Kidney glomerular epithelial cell (primary cell): ENCODE measurements at places on chromosomes 7 and 10.
A peak's percentile ranks its signal among the peaks of the same experiment; 100 is the strongest.

GRCh38 chr7:6250364-6250833 lies 22.0 kb downstream of the CYTH3 start:
- DNase-seq: no peak

DNA sequence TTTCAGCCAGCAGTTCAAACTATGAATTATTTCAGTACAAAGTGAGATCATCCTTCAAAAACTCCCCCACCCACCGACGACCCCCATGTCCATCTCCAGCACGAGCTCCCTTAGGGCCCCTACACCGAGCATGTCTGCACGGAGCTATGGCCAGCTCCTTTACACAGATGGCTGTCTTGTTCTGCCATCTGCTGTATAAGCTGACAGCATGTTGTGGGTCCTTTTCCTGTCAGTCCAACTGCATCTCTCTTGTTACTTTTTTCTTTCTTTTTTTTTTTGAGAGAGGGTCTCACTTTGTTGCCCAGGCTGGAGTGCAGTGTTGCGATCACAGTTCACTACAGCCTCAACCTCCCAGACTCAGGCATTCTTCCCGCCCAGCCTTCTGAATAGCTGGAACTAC lies 21.6 kb downstream of the NPC1L1 start:
- no peak for DNase-seq

DNA sequence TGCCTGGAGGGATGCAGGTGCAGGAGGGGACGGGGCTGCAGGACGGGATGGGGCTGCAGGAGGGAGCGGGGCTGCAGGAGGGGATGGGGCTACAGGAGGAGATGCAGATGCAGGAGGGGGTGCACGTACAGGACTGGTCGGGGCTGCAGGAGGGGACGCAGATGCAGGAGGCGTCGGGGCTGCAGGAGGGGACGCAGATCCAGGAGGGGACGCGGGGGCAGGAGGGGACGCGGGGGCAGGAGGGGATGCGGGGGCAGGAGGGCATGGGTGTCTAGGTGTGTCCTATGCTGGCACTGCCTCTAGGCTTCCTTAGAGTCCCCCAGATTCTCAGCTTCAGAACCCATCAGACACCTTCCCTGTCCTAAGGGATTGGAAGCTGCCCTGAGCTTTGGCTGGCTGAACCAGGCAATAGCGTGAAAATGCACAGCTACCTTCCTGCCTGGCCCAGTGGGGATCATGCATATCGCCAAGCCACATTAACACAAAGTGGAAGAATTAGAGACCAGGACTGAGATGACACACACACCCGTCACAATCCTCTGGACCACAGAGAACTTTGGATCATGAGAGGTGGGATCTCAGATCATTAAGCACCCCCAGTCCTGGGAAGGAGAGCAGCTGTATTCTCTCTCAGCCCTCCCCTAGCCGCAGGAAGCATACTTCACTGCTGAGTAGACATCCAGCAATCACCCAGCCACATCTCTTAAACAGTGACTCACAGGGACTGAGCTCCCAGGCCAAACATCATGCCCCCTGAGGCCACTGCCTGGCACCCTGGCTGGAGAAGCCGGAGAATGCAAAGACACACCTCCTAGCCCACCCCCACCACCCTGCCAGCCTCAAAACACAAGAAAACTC lies 67.3 kb downstream of the VWA2 start:
- DNase-seq: peak; percentile 98

GRCh38 chr10:116237970-116238369 lies 35.0 kb downstream of the GFRA1 start:
- no peak for DNase-seq

GRCh38 chr7:134669845-134670373 lies 23.3 kb downstream of the BPGM start:
- DNase-seq: peak; percentile 83

- no peak for DNase-seq
Measured at GRCh38 chr7:26657686-26658388, 206.6 kb downstream of the SKAP2 start.

- DNase-seq: no peak
Measured at GRCh38 chr10:62379394-62379793, 5.2 kb downstream of the ZNF365 start.

- DNase-seq: no peak
Measured at GRCh38 chr7:12369756-12370155, 33.9 kb downstream of the VWDE start.
